ENCODE measurements at places on chromosomes 2 and 18. TPM values are rescaled to one million over a fixed set of nuclear protein-coding genes. Genes with fewer than 3 reads are reported as not detected.

SLC5A7 gene
- not detected for total RNA-seq

C2orf76 gene
- 16.2 TPM for total RNA-seq

ARHGAP15 gene
- total RNA-seq = not detected

SPATA3 gene
- total RNA-seq = not detected

DSC1 gene
- total RNA-seq = not detected

GALNT14 gene
- total RNA-seq = 2.1 TPM

LINC00305 gene
- total RNA-seq = not detected

SCRN3 gene
- total RNA-seq = 16.3 TPM

HOXD3 gene
- total RNA-seq = 4.6 TPM

TLX2 gene
- total RNA-seq = not detected

SCG2 gene
- total RNA-seq = 1.3 TPM

XDH gene
- total RNA-seq = not detected

KDM3A gene
- total RNA-seq = 12.1 TPM

CCBE1 gene
- total RNA-seq = 3.5 TPM

NEU2 gene
- total RNA-seq = not detected

PROM2 gene
- total RNA-seq = under 0.01 TPM

LHCGR gene
- not detected for total RNA-seq

TRABD2A gene
- total RNA-seq = 0.60 TPM

TMSB10 gene
- 13,420 TPM for total RNA-seq

NOL4 gene
- not detected for total RNA-seq

ABCG8 gene
- total RNA-seq = not detected

PSMA8 gene
- not detected for total RNA-seq

SSB gene
- total RNA-seq = 98.0 TPM
